GM06990 (cell line): ENCODE measurements at places on chromosomes 3 and 15.

DNA sequence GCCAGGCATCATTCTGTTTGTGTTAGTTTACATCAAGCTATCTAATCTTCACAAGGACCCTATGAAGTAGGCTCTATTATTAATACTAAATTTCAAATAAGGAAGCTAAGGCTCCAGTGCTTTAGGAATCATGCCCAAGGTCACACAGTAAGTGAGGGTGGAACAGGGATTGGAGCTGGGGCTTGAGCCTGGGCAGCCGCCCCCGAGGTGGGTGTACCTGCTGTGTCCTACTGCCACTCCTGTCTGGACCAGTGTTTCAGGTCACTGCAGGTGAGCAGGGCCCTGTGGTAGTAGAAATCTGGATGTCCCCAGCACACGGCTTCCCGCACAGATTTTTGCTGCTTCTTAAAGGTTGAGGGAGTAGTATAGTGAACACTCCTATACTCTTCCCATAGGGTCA lies 6.5 kb downstream of the KLF13 start:
- DNase-seq = no peak

GRCh38 chr15:62802612-62803011 lies 239.9 kb upstream of the TPM1 start:
- DNase-seq = no peak

DNA sequence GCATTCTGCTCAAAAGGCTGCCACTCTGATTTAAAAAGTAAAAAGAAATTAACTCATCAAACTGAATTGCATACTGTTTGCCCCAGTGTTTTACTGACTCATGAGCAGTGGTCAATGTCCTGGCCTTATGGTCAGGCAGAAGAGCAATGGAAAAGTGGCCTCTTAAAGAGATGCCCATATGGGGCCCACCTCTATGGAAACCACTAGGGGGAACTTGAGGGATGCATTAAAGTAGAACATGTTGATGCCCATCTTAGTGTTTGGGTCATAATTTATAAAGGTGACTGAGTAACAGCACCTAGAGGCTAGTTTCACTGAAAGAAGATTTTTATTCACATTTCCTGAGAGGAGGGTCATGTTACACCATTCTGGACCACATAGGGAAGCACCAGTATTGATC lies 66.5 kb upstream of the RNU6-1 start:
- no peak for DNase-seq

DNA sequence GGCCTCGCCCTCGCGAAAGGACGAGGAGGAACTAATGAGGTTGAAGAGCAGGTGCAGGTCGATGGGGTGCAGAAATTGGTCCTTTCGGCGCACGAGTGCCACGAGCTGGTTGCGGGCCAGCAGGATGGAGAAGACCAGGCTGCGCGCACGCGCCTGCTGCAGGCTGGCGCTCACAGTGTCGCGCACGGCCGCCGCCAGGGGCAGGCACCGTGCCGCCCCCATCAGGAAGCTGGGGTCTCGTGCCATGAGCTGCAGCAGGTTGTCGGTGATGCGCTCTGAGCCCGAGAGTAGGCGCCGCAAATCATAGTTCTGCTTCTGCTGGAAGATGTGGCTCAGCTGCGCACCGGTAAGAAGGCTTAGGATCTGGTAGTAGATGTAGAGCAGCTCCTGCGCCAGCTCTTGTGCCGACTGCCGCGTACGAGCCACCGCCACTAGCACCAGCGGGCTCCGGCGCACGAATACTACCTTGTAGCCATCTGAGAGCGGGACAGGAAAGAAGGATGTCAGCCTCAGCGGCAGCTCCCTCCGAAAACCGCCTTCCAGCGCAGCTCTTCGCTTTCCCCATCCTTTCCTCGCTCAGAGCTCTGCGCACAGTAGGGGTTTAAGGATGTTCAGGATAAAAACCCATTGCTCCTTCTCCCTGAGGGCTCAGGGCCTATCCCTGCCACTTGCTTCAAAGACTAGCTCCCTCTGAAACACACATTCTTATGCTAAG lies 6.9 kb upstream of the MST1R start:
- no peak for DNase-seq

GRCh38 chr3:14780927-14781507 lies 37.7 kb upstream of the FGD5 start:
- DNase-seq = peak; percentile 36

- no peak for DNase-seq
Measured at GRCh38 chr3:190172751-190173150, 52.1 kb upstream of the P3H2 start.

DNA sequence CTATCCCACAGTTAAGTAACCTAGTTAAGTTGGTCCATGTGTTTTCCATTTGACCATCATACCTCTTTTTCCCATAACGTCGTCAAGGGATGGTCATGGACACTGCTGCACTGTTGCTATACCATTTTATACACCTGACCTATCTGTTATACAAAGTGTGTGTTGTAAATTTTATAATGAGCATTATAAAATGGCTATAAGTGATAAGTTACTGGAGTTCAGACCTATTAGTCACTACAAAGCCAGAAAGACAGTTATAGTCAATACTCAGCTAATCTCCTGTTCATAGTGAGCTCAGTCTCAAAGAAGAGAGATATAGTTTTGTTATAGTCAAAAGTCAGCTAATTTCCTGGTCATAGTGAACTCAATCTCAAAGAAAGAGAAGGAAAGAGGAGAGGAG lies 18.9 kb upstream of the CTNNB1 start:
- DNase-seq = no peak

GRCh38 chr15:74783072-74783807 lies 1.4 kb downstream of the CSK start:
- DNase-seq = peak; percentile 70

DNA sequence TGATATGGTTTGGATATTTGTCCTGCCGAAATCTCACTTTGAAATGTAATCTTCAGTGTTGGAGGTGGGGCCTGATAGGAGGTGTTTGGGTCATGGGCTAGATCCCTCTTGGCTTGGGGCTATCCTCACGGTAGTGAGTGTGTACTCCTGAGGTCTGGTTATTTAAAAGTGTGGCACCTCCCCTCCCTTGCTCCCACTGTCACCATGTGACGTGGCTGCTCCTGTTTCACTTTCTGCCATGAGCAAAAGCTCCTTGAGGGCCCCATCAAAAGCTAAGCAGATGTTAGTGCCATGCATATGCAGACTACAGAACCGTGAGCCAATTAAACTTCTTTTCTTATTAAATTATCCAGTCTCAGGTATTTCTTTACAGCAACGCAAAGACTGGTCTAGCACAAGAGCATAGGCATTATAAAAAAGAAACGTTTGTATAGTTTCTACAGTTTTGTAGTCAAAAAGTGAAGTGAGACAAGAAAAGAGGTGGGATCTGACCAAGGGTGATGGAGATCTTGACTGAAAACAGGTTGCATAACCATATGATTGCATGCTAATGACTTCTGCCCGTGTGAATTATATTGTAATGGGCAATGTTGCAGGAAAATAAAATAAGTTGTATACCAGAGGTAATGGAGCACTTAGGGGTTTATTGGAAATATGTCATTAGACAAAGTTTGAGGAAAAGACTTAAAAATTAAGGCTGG lies 28.5 kb upstream of the CLASP2 start:
- DNase-seq = no peak

DNA sequence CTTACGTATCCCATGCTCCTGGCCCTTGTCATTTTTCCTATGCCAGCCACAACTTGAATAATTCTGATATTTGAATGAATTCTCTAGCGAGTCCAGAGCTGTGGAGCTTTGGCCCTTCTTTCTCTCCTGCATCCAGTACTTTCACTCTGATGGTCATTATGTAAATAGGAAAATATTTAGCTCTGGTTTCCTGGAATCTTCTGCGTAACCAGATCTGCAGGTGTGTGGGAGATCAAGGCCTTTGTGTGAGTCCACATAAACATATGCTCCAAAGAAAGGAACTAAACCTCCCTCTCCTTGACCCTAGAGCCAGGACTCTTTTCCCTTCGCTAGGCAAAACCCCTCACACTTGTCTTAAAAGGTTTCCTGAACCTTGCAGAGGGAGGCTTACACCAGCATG lies 132.5 kb upstream of the THBS1 start:
- DNase-seq = no peak

- DNase-seq = no peak
Measured at GRCh38 chr15:29612096-29612495, 210.2 kb downstream of the TJP1 start.

GRCh38 chr15:43135351-43135750 lies 2.0 kb downstream of the TMEM62 start:
- DNase-seq = no peak

DNA sequence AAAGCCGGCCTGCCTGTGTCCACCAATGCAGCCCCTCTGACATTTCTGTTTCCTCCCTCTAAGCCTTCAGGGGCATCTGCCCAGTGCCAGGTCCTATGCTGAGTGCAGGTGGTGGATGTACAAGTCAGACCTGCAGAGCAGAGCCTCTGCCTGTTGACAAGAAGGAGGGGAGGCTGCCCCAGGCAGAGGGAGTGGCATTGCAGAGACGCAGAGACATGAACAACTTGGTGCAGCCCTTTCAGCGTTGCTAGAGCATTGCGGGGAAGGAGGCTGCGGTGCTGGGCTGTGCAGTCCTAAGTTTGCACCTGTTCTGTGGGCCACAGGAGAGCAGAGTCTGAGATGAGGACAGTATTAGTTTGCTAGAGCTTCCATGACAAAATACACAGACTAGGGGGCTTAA lies 65.2 kb downstream of the LSM3 start:
- DNase-seq = no peak

GRCh38 chr15:88076328-88076727 lies 180.2 kb downstream of the NTRK3 start:
- DNase-seq = no peak

DNA sequence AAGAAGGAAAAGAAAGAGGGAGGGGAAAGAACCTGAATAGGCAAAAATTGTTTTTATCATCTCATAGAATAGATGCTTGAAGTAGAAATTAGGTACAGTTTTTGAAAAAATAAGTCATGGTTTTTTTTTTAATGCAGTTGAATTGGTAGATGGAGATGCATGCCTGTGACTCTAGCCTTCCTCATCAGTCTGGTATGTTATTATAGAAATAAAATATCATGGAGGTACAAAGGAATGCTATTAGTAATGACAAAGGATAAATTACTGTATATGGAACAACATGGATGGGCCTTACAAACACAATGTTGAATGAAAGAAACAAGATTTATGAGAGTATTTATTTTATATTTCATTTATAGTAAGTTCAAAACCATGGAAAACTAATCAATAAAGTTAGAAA lies 162.4 kb upstream of the GALNT15 start:
- DNase-seq = no peak

DNA sequence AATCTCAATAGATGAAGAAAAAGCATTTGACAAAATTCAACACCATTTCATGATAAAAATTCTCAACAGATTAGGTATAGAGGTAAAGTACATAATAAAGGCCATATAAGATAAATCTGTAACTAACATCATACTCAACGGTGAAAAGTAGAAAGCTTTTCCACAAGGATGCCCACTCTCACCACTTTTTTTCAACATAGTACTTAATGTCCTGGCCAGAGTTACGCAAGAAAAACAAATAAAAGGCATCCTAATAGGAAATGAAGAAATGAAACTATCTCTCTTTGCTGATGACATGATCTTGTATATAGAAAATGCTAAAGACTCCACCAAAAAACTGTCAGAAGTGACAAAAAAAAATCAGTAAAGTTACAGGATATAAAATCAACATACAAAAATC lies 33.0 kb downstream of the THBS1 start:
- DNase-seq = no peak

DNA sequence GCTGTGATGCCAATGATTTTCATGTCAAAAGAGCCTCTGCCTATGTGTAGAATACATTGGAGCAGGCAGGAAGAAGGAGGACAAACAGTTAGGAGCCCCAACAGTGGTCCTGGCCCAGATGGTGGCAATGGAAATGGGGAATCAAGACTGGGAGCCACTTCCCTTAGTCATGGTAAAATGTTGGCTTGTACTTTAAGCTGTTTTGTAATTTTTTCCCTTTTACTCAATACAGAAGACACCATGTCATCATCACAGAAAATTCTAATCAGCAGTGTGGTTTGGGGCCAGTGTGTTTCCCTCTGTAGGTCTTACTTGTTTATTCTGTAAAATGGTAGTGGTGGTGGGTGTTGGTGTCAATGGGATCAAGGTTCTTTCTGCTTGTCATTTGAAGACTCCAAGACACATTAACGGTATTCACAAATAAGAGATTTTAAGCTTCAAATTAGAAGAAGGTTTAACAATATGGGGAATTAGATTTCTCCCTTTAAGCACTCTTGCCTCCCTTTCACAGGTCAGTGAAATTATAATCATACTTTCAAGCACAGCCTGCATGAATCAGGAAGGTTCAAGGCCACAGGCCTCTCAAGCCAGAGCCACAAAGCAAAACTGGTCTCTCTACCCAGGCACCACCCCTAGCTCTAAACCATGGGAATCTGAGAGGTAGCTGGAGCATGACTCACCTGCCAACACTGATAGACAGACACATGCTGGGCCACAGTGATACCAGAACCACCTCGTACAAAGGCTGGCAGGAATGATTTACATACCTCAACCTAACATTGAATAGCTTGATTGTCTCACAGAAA lies 24.9 kb downstream of the SIAH2 start:
- DNase-seq = no peak

DNA sequence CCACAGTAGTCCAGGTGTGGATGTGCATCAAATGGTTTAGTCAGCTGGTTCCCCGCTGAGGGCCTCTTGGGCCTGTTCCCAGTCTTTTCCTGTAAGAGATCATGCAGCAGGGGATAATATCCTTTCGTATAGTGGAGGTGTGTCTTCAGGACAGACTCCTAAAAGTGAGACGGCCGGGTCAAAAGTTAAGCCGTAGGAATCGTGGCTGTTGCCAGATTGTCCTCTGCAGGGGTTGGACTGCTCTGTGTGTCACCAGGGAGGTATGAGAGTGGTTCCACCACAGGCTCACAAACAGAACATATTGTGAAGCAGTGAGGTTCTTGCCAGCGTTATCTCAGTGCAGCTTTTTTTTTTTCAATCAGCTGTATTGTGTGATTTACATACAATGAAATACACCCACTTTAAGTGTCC lies 95.0 kb downstream of the VGLL4 start:
- DNase-seq = no peak

GRCh38 chr3:61928039-61928438 lies 366.7 kb downstream of the PTPRG start:
- DNase-seq = no peak

DNA sequence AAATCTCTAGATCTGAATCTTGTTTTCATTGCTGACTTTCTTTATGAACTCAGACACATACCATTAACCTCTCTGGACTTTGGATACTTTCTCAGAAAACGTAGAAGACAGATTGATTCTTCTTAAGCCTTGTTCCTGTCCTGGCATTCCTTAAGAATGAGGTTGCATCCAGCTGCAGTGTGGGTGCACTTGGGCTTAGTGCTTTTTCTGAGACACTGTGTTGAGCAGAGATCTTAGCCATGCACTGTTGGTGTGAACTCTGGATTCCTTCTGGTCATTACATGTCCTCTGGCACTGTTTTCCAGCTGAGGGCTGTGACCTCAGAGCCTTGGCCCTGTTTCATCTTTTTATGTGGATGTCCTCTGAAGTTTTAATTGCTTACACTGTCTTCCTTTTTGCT lies 428.3 kb downstream of the CNTN4 start:
- DNase-seq = no peak

GRCh38 chr3:188530226-188530625 lies 376.3 kb downstream of the LPP start:
- no peak for DNase-seq

- DNase-seq = no peak
Measured at GRCh38 chr3:32056559-32057290, 49.7 kb upstream of the GPD1L start.
